ENCODE measurements at places on chromosomes 4 and X.

DNA sequence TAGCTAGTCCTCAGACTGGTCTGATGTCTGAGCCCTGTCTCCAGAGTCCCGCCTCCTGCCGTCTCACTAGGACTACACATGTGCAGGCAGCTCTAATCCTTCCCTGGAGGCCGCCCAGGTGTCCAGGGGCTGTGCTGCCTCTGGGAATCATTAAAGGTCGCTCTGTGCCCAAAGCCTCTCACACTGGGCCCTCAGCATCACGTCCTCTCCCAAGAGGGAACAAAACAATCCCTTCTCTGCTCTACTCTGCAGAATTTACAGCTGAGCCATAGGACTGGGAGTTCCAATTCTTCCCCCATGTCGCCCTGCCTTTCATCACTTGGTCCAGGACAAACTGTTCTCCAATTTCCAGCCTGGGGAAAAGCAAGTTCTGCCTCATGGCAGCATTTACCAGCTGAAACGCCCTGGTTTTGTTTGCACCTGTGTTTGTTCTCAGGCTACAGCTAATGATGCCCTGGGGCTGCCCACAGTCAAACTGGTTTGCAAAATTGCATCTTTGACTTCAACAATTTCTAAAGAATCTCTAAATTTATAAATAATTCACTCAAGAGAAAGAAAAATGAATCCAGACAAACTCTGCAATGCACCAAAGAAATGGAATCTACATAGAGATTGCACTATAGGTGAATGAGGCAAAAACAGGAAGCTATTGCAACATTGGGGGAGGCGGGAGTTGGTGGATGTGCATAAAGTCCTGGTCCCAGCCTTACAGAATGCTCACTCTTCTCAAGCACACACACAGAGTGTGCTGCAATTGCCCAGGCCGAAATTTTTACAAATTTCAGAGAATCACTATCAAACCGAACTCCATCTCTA, 7.2 kb upstream of the MRFAP1 start:
- no peak for DNase-seq

DNA sequence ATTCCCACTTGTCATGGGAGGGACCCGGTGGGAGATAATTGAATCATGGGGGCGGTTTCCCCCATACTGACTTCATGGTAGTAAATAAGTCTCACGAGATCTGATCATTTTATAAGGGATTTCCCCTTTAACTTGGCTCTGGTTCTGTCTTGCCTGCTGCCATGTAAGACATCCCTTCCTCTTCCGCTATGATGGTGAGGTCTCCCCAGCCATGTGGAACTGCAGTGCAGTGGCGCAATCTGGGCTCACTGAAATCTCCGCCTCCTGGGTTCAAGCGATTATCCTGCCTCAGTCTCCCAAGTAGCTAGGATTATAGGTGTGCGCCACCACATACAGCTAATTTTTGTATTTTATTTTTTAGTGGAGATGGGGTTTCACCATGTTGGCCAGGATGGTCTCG, 2.9 kb downstream of the HPGDS start:
- no peak for DNase-seq

DNA sequence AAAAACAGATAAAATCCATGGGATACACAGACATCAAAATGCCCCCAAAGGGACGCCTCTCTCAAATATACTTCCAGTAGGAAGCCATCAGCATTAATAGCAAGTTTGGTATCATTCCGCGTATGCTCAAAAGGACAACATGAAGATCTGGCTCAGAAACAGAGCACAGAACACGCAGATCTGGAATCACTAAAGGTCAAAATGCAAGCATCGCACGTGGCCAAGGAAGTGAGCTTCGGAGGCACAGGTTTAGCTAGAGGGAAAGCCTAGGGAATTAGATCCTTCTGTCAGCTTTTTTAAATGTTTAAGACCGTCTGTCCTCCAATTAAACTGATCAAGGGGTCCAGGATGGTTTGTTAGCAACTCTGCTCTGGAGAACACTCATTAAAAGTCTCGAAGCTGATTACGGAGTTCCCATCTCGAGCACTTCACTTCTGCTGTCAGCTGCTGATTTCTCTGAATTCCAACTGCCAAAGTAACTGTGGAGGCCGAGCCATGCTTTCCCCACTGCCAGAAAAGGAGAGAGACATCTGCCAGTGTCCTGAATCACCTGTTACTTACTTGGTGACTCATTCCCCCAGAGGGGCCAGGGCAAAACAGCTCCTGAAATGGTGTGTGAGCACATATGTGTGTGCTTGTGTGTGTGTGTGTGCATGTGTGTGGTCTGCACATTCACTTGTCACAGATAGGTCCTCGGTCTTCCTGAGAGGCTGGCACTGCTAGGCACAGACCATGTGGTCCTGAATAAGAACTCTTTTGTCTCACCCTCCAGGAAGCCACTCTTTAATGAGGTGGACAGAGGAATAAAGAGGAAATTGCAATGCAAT, 177.7 kb upstream of the PPARGC1A start:
- DNase-seq: no peak

- no peak for DNase-seq
Measured at GRCh38 chr4:89273741-89274141, 33.9 kb downstream of the GPRIN3 start.

- DNase-seq: no peak
Measured at GRCh38 chrX:104621781-104622180, 55.8 kb downstream of the IL1RAPL2 start.

- no peak for DNase-seq
Measured at GRCh38 chrX:15059474-15059873, 186.3 kb downstream of the MOSPD2 start.

- no peak for DNase-seq
Measured at GRCh38 chr4:32689518-32689917, 1969.3 kb downstream of the PCDH7 start.

DNA sequence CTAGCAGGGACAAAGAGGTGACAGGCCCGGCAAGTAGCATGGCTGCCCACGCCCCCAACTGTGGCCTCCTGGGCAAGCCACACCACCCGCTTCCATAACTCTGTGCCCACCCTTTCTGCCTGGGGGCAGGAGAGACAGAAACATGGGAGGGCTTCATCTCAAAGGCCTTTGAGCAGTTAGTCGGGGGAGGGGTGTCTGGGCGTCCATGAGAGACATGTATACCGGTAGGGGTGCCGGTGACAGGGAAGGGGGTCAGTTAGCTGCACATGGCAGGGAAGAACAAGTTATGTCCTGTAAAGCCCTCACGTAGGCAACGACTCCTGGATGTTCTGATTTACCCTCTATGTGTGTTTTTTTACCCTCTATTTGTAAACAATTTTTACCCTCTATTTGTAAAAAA, 9.3 kb downstream of the PDZD4 start:
- DNase-seq: no peak

- DNase-seq: no peak
Measured at GRCh38 chrX:91066104-91066503, 368.5 kb upstream of the PABPC5 start.

- no peak for DNase-seq
Measured at GRCh38 chr4:113157086-113157857, 107.8 kb downstream of the ANK2 start.
